Fibroblast of pulmonary artery (primary cell): ENCODE measurements at places on chromosomes 3 and 15.

DNA sequence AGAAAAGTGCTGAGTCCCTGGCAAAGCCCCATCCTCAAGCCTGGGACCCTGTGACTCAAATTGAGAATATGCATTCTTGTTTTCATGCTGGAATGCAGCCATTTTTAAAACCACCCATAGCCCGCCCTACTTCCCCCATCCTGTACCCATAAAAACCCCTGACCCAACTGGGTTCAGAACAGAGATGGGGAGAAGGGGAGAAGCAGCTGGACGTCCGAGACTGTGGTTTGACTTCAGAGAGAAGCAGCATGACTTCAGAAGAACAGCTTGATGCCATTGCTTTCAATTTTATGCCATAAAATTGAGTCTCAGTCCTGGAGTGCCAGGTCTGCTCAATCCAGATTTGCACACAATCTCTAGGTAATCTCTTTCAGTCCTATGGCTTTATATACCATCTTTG lies 78.2 kb downstream of the BCHE start:
- no peak for DNase-seq

DNA sequence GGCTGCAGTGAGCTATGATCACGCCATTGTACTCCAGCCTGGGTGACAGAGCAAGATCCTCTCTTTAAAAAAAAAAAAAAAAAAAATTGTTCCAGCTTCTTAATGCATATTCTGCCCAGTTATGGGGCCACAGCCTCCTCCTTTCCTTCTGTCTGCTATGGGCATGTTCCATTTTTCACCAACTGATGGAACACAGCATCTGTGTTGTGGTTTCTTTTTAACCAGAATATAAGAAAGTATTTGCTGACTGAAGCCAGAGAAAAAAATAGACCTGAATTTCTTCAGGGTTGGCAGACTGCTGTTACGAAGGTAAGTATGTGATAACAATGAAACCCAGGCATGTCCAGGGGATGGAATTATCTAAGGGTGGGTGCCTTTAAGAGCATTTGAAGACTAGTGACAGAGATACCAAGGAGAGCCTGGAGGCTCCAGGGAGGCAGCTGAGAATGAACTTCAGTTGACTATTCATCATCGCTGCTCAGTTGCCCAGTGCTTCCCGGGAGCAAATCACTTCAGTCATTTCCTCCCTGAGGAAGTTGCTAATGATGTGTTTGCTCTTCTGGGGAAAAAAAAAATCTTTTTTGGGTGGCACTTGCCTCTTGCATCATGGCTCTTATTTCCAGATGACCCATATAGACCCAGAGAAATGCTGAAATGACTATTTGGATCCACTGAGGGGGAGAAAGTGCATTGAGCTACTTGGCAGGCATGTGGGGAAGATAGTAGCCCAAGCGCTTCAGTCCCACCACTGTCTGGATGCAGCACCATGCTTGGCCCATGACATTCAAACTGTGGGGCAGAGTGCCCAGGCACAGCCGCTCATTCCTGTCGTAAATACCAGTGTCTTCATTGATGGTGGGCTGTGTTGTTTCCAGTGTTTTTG lies 14.5 kb downstream of the NCBP2 start:
- no peak for DNase-seq

DNA sequence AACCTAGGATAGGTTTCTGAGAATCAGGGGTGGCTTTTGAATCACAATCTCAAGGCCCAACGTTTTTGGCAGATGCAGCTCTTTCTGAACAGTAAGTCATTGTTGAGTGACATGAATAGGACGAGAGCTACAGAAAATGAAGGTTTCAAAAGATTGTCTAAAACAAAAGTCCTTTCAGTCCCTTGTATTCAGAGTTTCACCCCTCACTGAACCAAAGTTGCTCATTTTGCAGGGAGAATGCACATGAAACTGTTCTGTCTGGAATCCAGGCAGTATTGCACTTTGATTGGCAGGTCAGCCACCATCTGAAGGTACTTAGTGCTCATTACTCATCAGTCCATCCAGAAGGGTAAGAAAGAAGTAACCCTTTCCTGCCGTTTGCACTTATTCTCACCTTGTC lies 24.1 kb upstream of the RASGRP1 start:
- no peak for DNase-seq

GRCh38 chr3:170171563-170171962 lies 10.0 kb downstream of the PHC3 start:
- no peak for DNase-seq

DNA sequence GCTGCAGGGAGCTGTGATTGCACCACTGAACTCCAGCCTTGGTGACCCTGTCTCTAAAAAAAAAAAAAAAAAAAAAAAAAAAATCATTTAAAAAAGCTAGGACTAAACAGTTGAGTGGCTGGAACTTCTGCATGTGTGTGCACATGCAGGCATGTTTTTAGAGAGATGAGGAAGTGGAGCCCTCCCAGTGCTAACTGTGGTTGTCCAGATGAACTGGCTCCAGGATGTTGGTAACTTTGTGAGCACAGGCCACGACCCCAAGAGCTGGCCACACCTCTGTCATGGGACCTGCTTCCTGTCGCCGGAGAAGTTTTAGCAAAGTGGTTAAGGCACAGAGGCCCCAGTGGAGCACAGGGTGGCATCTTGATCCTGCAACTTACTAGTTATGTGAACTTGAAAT lies 27.0 kb downstream of the CHCHD6 start:
- no peak for DNase-seq

DNA sequence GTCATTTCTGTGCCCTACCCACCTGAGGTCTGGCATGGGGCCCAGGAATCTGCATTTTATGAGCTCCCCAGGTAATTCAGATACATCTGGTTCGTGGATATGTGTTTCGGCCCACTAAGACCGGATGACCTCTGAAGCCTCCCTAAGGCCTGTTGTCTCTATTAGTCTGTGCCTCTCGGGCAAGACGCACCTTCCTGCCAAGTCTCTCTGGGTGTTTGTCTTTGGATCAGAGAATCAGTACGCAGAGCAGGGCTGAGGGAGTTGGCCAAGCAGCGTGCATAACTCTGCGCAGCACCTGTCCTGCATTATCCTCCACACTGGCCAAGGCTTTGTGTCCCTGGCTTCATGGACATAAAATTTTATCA lies 181.0 kb downstream of the THSD4 start:
- DNase-seq: no peak

DNA sequence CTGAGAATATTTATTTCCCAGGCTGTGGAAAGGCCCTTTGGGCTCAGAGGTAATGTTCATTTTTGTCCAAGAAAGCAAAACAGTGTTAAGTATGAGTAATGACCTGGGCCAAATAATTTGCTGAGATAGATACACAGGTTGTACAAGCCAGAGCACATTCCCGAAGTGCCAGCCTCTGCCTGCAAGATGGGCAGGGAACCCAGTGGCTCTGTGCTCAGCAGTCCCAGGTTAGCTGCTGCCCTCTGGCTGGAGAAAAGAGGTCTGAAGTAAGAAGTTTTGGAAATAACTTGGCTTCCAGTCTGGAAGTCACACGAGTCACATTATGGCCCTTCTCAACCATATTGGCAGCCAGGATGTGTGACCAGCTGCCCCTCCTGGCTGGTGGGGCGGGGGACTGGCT lies 20.2 kb downstream of the MYZAP start:
- peak; percentile 48 for DNase-seq

DNA sequence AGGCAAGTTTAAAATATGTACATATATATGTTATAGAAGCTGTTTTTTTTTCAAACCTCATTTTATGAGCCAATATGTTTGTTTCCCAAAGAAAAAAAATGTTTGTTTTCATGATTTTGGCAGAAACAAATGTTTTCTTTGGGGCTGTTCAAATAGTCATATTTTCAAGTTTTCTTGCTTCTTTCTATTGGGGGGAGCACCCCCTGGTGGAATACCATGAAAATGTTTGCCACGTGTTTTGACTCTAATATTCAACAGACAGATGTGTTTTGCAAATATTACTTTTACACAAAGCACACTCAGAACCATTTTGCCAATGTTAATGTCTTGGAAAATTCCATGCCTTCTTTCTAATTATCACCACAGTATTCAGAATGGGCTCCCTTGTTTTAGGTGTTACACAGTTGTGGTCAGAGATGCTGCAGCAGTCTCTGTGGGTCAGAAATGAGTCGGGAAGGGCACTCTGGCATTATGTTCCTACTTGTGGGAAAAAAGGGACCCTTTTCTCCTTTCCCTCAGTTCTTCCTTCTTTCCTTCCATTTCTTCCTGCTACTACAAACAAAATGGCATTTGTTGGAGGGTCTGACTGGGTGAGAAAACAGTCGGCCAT lies 817.0 kb downstream of the TUSC7 start:
- DNase-seq: peak; percentile 51

DNA sequence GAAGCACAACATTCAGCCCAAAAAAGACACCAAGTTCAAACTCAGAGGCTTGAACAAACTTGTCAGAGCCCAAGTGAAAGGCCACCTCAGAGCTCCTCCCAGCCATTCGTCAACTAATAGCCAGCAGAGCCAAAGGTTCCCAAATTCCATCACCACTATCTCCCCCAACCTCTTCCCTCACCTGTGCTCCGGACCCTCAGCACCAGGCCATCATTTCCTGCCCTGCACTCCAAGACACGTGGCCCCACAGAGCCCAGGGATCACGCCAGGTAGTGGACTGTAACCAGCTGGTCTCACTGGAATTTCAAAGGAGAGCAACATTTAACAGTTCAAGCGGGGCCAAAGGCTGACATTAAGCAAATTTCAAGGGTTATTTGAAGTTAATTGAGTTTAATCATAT lies 245.2 kb upstream of the IGF1R start:
- no peak for DNase-seq

GRCh38 chr3:29581311-29581710 lies 300.4 kb downstream of the RBMS3 start:
- no peak for DNase-seq

- DNase-seq: no peak
These were observed 63.7 kb downstream of the SRGAP3 start for GRCh38 chr3:9185701-9186100.

GRCh38 chr15:87573534-87573933 lies 683.0 kb downstream of the NTRK3 start:
- DNase-seq: no peak

- DNase-seq: no peak
These were observed 30.8 kb downstream of the RAF1 start for GRCh38 chr3:12633108-12633507.

DNA sequence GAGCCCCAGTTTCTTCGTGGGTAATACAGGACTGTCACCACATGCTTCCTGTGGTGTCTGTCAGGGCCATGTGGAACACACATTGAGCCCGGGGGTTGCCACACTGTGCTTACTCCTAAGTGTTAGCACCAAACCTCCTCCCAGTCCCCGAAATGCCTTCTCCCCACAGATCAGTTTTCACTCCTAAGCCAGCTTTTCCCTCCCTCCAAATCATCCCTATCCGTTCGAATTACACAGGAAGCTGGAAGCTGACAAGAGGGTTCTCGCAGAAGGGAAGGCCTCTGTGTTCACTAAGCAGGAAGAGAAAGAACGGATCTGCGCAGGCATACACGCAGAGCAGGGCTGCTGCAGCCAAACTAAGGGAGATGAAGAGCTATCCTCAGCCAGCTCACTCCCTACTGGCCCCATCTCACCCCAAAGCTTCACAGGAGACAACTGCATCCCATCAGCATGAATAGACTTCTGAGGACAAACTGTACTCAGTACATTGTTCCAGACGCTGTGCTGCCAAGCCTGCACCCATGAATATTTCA lies 32.3 kb downstream of the XXYLT1 start:
- DNase-seq: peak; percentile 67

- DNase-seq: no peak
These were observed 62.6 kb downstream of the PLXNA1 start for GRCh38 chr3:127045435-127046045.

GRCh38 chr3:185040425-185040824 lies 112.4 kb downstream of the C3orf70 start:
- no peak for DNase-seq

DNA sequence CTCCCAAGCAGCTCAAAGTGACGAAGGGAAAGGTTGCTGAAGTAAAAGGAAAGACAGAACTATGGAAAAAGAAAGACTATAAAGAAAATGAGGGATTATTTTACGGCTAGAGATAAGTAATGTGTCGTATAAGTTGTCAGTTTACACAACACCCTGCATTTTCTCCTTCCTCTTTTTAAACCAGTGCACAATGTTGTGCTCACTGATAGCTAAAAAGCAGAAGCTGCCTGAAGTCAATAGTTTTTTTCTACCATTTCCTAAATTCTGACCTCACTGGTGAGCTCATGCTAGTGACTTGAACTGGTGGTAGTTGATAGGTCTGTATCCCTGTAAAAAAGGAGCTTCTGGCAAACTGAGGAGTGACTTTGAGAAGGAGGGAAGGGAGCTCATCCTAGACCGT lies 368.6 kb upstream of the GBE1 start:
- DNase-seq: no peak

GRCh38 chr3:171378586-171378985 lies 81.6 kb downstream of the TNIK start:
- no peak for DNase-seq

DNA sequence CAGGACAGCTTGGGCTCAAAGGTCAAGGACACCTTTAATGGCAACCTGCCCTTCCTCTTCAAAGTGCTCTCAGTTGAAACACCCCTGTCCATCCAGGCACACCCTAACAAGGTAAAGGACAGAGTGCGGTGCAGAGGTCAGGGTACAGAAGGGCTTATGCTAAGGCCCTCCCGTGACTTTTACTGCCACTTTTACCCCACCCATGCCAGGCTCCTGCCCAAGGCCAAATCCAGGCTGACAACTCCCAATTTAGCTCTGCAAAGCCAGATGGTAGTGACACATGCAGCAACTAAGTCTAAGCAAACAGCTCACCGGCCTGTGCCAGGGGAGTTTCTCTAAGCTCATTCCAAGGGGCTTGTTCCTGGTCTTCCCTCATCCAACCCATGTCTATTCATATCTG lies 1.6 kb downstream of the MPI start:
- no peak for DNase-seq

DNA sequence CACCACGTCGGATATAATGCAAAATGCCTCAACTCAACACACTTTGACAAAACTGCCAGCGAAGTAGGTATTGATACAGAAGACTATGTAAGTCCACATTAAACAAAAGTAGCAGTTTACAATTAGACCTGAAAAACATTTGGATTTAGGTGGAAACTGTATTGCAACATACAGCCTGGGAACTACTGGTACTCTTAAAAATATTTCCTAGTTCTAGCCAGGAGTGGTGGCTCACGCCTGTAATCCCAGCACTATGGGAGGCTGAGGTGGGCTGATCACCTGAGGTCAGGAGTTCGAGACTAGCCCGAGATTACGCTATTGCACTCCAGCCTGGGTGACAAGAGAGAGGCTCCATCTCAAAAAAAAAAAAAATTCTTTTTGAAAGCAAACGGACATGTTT lies 246.2 kb downstream of the ZBTB20 start:
- peak; percentile 17 for DNase-seq

GRCh38 chr3:98528474-98529346 lies 3.1 kb upstream of the GPR15 start:
- DNase-seq: no peak

DNA sequence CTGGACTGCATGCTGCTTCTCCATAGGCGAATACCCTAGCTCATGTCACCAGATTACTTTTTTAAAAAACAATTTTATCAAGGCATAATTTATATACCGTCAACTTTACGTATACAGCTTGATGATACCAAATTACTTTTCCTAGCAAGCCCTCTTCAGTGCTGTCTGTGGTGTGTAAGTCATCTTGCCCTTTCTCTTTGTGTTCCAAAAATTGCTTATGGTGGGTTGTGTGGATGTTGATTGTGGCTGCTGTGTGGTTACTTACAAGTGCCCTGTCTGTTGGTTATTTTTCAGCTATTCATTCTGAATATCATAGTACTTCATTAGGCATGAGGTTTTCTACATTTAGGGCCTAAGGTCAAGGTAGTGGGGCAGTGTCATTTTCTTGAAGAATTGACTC lies 12.8 kb downstream of the TMOD3 start:
- no peak for DNase-seq
